ENCODE measurements at places on chromosomes 4 and X.

- DNase-seq = no peak
These were observed 107.5 kb upstream of the AMOT start for GRCh38 chrX:112947981-112948615.

GRCh38 chr4:81319657-81320056, 104.6 kb upstream of the PRKG2 start:
- no peak for DNase-seq

DNA sequence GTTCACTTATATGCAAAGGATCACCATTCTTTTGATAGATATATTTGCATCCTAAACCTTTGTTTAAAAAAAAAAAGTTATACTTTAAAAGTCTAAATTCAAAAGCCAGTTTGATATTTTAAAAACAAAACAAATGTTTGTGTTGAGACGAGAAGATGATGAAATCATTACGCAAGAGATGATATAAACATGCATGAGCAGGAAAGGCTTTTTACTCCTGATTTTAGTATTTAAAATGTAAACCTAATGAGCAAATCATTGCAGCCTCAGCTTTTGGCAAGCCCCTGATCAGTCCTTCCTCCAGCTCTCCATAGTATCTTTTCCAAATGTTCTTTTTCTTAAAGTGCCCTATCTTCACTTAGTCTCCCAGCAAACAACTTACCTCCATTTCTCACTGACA, 115.6 kb downstream of the ARAP2 start:
- no peak for DNase-seq

- DNase-seq = no peak
These were observed 866 bp upstream of the EMD start for GRCh38 chrX:154378059-154378798.

- no peak for DNase-seq
These were observed 105.0 kb upstream of the NR0B1 start for GRCh38 chrX:30414144-30414543.

DNA sequence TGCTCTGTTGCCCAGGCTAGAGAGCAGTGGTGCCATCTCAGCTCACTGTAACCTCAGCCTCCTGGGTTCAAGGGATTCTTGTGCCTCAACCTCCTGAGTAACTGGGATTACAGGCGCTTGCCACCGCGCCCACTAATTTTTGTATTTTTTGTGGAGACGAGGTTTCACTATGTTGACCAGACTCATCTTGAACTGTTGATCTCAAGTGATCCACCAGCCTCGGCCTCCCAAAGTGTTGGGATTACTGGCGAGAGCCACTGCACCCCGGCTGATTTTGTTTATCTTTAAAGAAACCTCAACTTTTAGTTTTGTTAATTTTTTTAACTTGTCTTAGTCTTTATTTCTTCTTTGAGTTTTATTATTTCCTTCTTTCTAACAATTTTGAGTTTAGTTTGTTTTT, 163.2 kb downstream of the SLC4A4 start:
- no peak for DNase-seq

- DNase-seq = no peak
These were observed 337.7 kb upstream of the FAM241A start for GRCh38 chr4:111807576-111807975.

- no peak for DNase-seq
These were observed 151.8 kb downstream of the CCNG2 start for GRCh38 chr4:77308843-77309242.

DNA sequence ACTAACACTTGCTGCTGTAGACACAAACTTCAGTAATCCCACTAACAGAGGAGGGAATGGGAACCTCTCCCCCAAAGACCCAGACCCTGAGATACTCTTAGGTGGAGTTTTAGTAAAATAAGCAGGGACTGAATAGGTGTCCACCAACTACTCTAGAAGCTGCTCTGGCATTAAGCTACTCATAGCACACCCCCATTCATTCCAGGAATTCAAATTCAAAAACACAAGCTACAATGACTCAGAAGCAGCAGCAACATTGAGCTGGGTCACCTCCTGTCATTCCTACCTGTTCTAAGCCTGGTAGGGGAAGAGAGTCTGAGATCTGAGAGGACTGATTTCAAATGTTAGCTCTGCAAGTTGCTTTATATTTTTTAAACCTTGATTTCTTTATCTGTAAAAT, 135.4 kb upstream of the FRMPD4 start:
- no peak for DNase-seq

DNA sequence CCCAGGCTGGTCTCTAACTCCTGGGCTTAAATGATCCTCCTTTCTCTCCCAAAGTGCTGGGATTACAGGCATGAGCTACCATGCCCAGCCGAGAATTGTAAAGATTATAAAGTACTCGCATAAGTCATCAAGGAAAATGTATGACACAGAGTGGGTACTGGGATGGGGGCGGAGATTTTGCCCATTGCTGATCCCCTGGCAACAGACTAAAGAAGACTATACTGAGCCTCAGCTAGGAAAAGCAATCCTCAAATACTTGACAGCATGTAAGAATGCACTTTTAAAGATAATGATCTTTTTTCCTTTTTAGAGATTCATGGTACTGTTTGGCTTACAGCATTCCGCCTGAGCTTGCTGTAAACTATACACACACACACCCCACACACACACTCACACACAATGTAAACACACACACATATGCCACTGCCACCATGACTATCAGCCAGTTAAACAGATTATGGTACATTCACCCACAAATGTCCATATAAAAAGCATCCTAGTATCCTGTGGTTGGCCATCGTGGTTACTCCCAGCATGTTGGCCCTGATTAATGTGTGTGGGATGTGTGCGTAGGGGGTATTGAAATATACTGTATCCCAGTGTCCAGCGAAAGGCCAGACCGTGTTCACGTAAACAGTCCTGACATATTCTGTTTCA, 113.0 kb downstream of the AMELX start:
- DNase-seq = no peak

- DNase-seq = no peak
These were observed 1.4 kb upstream of the PPID start for GRCh38 chr4:158724637-158725036.

GRCh38 chr4:3706111-3706511, 60.1 kb upstream of the ADRA2C start:
- DNase-seq = no peak

DNA sequence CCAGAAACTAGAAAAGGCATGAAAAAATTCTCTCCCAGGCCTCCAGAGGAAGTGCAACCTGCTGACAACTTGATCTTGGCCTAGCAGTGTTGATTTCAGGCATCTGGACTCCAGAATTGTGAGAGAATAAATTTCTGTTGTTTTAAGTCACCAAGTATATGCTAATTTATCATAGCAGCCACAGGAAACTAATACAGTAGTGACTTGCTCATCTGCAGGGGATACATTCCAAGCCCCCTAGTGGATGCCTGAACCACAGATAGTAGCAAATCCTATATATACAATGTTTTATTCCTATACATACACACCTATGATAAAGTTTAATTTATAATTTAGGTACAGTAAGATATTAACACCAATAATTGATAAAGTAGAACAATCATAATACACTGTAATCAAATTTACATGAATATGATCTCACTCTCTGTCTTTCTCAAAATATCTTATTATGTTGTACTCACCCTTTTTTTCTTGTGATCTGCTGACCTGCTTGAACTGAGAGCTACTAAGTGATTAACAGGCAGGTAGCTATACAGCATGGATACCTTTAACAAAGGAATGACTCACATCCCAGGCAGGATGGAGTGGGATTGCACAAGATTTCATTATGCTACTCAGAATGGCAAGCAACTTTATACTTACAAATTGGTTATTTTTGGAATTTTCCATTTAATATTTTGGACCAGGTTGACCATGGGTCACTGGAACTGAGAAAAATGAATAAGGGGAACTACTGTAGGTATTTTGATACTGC, 501.1 kb downstream of the KCNIP4 start:
- no peak for DNase-seq

DNA sequence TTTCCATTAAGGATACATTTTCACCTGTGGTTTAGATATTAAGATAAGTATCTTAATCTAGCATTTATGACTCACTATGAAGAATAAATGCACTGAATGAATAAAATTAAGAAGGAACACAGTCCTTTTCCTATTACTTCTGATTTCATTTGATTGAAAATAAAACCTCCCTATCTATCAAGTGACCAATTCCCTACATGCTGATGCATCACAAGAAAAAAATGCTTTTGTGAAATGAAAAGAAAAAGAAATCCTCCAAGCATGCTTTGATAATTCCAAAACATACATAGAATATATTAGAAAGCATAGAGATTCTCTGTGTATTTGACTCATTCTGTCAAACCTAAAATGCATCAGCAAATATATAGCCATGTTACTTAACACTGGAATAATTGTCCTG, 37.1 kb downstream of the PCDH10 start:
- no peak for DNase-seq

- DNase-seq = no peak
These were observed 48.0 kb downstream of the MAGEA9 start for GRCh38 chrX:149829751-149830191.

DNA sequence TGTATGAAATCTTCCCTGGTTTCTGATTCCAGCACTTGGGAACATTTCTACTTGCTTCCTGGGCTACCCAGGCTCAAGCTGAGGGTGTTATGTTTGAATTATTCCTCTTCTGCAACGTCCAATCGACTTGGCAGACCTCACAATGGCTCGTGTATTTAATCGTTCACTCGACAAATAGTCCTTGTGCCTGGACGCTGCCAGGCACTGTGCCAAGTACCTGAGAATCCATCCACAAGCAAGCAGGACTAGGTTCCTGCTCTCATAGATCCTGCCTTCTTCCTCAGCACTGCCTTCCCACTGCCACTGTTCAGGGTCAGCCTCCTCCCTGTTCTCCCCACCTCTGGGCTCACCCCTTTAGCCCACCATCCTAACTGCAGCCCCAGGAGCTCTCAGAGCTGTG, 113.3 kb downstream of the EFNB1 start:
- DNase-seq = no peak

GRCh38 chrX:20500949-20501348, 234.2 kb upstream of the RPS6KA3 start:
- DNase-seq = no peak

DNA sequence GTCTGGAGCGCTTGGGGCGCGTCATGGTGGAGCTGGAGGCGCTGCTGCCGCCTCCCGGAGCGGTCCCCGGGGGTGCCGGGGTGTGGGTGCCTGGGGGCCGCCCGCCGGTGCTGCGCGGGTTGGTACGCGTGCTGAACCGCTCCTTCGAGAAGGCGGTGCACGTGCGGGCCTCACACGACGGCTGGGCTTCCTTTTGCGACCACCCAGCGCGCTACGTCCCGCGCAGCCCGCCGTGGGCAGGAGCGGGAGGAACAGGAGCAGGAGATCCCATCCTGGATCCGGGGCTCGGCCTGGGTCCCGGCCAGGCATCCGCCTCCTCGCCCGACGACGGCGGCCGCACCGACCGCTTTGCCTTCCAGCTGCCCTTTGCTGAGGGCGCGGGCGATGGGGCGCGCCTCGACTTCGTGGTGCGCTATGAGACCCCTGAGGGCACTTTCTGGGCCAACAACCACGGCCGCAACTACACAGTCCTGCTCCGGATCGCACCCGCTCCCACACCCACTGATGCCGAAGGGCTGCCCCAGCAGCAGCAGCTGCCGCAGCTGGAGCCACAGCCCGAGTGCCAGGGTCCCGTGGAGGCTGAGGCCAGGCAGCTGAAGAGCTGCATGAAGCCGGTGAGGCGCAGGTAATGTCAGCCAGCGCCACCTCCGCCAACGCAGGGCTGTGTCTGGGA, 792 bp downstream of the PPP1R3F start:
- no peak for DNase-seq

- no peak for DNase-seq
These were observed 24.7 kb downstream of the MID2 start for GRCh38 chrX:107850422-107850765.

- no peak for DNase-seq
These were observed 583 bp downstream of the GABRE start for GRCh38 chrX:151973851-151974335.

DNA sequence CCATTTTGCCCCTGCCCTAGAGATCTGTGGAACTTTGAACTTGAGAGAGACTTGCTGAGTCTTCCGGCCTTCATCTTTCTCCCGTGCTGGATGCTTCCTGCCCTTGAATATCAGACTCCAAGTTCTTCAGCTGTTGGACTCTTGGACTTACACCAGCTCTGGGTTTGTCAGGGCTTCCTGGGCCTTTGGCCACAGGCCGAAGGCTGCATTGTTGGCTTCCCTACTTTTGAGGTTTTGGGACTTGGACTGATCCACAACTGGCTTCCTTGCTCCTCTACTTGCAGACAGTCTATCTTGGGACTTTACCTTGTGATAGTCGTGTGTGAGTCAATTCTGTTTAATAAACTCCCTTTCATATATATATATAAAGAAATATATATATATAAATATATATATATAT, 1071.0 kb downstream of the ADGRL3 start:
- no peak for DNase-seq

- DNase-seq = no peak
These were observed 35.5 kb downstream of the TBC1D9 start for GRCh38 chr4:140720387-140721304.

DNA sequence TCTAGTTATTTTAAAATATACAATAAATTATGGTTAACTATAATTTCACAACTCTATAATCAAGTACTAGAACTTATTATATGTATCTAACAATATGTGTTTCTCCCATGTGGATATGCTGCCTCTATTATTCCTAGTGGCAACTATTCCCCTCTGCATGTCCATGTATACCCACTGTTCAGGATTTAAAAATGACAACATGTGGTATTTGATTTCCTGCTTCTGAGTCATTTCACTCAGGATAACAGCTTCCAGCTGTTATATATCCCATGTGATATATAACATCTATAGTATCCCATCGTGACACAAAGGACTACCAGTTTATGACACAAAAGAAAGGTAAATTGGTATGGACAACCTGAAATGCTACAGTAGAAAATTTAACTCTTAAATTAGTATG, 167.4 kb upstream of the TACR3 start:
- DNase-seq = no peak

GRCh38 chrX:101383679-101384205, 2.2 kb downstream of the BTK start:
- DNase-seq = no peak

GRCh38 chr4:13522282-13523104, 21.8 kb downstream of the NKX3-2 start:
- no peak for DNase-seq

DNA sequence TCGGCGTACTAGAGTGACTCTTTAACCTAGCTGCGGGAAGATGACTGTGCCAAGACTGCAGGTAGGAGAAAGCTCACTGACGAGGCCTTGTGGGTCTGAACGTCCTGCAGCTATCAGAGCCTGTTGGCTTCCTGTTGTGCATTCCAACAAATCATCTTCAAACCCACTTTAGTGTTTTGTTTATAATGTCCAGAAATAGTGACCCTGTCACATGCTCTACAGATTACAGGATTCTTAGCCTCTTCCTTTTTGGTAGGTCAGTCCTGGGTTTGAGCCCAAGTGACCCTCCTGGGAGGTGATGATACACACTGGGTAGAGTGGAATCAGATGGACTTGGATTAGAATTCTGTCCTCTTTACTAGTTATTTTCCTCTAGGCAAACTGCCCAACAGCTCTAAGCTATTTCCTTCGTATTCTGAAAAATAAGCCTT, 33.2 kb downstream of the HTT start:
- DNase-seq = no peak

GRCh38 chr4:177376024-177376423, 66.2 kb downstream of the AGA start:
- DNase-seq = no peak

GRCh38 chrX:40622479-40623138, 619 bp upstream of the MPC1L start:
- DNase-seq = no peak

Measured in activated gamma-delta T cell (primary cell).